Fibroblast of skin of scalp (primary cell): ENCODE measurements at places on chromosomes 7 and 10.

DNA sequence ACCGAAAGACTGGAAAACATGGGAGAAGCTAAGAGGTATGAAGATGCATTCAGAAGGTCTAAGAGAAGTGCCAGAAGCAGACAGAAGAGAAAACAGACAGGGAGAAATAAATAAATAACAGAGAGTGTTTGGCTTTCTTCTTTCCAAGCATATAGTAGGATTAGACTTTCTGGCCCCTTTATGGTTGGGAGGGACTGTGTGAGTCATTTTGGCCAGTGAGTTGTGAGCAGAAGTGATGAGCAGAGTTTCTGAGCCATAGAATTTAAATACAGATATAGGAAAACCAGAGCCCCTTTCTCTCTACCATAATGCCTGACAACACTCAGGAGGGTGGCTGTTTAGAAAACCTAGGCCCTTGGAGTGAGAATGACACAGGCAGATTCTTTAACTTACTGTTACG lies 171.0 kb downstream of the PPP1R17 start:
- DNase-seq, result no peak

DNA sequence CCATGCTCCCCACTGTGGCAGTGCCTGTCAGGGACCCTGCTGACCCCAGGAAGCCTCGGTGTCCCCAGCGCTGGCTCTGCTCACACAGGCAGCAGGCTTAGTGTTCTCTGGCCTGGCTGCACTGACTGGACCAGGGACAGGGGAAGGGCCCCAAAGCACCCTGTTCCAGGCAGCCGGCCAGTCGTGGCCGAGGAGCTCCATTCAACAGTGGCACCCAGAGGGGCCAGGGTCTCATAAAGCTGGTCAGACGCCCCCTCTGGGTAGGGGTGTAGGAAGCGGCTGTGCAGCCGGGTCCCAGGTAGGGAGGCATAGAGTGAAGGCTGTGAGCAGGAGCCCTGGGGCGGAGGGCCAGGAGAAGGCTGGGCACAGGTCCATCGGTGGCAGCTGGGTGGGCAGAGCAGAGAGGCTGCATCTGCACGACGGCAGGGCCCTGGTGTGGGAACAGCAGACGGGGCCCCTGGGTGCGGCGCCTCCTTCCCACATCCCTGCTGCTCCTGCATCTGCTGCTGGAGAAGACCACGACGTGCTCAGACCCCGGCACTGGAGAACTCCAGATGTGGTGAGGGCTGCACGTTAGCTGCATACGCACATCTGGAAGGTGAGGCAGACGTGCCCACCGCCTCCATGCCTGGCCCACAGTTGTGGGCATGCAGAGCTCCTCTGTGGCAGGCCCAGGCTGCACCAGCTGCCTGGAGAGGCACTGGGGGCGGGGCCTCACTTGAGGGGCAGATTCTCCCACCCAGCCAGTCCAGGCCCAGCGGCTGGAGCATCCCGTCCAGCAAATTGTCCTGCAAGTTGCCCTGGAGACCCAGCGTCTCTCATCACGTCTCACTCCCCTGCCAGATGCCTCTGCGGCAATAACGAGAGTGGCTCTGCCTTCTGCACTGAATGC lies 25.1 kb downstream of the MNX1 start:
- no peak for DNase-seq

GRCh38 chr7:50446542-50446960 lies 3.6 kb downstream of the FIGNL1 start:
- peak; percentile 44 for DNase-seq

DNA sequence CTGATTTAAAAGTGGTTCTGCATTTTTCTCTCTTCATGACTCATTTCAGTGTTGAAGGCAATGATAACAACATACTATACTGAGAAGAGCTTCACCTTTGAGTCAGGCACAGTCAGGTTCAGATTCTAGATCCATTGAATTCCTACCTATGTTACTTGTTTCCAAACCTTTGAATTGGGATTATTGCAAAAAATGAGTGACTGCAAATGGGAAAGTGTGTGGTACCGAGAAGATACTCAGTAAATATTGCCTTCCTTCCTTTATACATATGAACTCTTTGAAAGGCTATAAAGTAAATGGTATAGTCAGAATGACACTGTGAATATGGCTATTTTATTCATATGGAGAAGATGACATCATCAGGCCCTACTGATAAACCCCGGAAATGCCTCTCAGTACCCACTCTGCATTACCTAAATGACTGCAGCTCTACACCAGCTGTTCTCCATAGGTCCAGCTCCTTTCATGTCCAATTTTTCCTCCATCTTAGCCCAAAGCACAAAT lies 66.7 kb upstream of the FGL2 start:
- DNase-seq, result no peak

DNA sequence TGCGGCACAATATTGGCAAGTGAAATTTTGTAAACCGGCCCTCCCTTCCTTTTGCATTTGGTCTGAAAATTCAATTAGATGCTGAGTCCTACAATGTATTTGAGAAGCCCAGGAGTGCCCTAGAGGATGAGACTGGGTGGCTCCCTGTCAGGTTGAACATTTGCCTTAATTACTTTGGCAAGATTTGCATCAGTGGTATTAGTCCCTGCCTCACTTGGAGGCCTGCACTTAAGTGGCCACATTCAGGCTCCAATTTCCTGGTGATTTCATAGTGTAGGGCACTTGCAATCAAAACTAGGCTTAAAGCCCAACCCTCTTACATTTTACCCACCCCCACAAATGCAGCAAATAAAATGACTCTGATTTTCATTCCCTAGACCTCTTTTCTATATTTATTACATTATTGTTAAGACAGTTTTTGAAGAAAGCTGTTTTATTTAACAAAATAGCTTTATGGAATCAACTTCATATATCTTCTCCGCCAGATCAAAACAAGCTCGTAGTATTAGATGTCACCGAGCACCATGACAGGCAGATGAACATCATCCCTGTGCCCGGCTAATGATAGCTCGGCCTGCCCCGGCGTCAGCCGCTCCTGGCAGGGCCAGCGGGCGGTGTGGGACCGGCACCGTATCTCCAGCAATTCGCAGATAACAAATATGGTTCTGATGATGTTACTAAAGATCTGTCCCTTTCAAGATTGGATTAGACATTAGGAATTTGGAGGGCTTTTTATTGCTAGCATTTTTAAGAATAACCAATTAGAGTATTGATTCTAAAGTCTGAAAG lies 73.6 kb downstream of the EGFR start:
- no peak for DNase-seq

DNA sequence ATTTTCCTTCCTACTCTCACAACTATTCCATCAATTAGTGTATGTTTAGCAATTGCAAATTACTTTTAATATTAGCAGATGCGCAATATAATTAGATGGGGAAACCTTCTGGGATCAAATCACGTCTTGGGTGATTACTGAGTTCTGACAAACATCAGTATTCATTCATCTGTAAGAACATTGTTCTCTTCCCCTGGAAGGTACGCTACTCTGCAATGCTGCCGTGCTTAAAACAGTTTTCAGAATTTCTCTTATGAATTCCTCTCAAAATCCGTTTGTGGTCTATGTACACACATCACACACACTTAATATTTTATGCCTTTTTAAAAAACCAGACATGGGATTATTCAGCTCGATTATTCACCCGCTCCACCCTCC lies 237.5 kb upstream of the NEBL start:
- no peak for DNase-seq

GRCh38 chr7:40870108-40870507 lies 735.3 kb downstream of the SUGCT start:
- DNase-seq, result peak; percentile 64

DNA sequence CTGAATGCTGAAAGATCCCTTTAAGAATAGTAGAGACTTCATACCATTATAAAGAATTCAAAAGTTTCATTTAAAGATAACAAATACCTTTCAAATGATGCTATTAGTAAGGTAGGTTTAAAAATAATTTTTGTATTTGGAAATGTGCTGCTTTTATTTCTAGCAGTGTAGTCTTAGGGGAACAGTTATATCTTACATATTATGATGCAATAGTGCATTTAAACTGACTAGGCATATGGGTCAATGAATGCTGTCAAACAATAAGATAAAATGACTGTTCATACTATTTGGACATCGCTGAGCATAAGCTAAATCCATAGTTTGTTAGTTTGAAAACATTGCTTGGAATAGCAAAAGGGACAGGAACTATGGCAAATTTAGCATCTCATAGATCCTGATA lies 354.8 kb upstream of the SEMA3A start:
- DNase-seq, result no peak

- no peak for DNase-seq
Measured at GRCh38 chr10:131749767-131750142, 151.1 kb upstream of the PPP2R2D start.

- DNase-seq, result peak; percentile 97
Measured at GRCh38 chr7:100087055-100087750, 1.6 kb upstream of the COPS6 start.

- no peak for DNase-seq
Measured at GRCh38 chr10:92122941-92123450, 167.9 kb downstream of the CPEB3 start.

DNA sequence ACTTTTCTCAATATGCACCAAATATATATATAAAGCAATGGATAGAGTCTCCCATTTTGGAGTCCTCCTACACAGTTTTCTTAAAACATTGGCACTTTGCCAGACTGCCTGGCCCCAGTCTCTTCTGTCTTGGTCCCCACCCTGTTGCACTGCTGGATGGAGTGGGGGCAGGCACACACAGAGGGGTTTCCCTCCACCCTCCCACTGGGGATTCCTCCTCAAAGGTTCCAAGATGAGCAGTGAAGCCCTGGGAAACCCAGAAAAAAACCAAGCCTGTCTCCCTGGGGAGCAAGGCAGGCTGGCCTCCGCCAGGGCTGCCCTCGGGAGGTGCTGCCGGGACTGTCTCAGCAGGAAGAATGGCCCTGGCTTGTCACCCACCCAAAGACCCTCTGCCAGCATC lies 68.0 kb downstream of the SH3PXD2A start:
- no peak for DNase-seq

DNA sequence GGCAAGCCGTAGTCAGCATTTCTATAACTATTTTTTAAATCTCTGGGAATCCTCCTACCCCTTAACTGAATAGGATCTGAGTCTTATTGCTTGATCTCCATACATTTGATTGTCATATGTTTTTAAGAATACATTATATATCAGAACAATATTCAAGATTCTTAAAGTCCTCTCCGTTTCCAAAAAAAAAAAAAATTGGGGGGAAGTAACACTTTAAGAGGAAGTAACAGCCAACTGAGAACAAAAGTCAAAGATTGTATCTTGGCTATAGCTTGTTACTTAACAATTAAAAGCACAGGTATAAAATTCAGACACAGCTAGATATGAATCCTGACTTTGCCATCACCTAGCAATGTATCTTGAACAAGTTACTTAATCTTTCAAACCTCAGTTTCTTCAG lies 169.9 kb upstream of the ADO start:
- DNase-seq, result no peak

GRCh38 chr10:118216571-118217170 lies 125.5 kb downstream of the FAM204A start:
- DNase-seq, result no peak

DNA sequence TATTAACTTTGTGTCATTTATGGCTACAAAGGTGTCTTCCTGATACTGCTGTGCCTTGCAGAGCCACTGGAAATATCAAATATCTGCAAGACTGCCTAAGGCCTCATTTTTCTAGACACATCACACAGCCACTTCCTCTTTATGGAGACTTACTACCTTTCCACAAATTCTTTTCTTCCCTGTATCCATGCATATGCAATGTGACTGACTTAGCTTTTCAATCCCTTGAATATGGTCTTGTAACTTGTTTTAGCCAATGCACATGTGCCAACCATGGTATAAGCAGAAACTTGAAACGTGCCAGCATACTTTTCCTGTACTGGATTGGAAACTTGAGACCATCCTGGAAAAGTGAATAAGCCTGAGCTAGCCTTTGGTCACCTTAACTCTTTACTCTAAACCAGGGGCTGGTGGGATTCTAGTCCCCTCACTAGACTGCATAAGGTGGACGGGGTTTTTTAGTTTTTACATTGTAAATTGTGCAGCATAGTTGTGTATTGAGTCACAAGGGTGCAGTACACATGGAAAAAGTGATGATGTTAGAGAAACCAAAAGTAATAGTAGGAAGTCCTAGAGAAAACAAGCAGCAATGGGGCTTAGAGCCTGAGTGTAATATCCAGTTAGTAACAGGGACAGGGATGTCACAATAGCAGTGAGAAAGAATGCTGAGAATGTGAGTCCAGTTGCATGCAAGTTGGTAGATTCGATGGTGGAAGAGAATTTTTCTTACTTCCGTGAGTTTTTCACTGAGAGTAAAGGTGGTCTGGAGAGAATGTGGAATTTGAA lies 879.5 kb downstream of the SORCS1 start:
- peak; percentile 57 for DNase-seq

DNA sequence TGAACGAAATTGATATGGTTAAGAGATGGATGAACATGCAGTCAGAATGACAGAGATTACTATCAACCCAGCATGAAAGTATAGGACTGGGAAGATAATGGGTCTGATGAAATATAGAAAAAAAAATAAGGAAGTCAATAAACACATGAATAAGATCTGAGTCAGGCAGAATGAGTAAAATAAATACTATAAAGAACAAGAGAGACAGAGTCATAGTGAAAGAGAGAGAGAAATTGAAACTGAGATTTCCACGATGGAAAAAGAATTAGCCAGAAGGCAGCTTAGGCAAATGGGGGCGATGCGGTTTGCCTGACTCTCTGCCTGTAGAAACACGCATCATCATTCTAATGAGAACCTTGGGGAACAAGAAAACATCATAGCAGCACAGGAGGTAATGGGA lies 26.6 kb downstream of the SEMA3D start:
- DNase-seq, result peak; percentile 37

DNA sequence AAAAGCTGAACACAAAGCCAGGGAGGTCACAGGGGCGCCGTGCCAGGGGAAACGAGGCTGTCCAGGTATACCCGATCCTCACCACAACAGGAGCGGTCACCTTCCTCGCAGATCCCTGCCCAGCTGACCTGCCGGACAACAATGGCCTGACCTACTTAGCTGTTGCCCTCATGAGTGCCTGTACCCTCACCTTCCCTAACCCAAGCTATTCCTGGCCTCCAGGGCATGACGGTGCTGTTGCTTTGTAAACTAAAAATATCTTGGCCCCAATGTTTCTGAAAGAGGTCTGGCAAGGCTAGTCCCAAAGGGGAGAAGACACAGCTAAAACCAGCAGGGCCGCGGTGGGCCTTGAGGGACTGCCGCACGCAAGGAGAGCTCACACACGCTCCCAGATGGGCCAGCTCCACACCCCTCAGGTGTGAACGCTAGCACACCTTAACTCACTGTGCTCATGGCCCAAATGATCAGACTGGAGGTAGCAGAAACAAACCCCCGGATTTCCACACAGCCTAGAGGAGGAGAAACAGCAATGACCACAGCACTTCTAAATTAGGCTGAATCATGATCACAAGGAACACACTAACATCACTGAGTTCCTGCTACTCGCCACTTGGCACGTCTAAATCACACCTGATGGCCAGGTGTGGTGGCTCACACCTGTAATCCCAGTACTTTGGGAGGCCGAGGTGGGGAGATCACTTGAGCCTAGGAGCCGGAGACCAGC lies 66.3 kb upstream of the CYTH3 start:
- no peak for DNase-seq

- DNase-seq, result peak; percentile 80
Measured at GRCh38 chr7:151249732-151250072, 1.2 kb upstream of the SMARCD3 start.

DNA sequence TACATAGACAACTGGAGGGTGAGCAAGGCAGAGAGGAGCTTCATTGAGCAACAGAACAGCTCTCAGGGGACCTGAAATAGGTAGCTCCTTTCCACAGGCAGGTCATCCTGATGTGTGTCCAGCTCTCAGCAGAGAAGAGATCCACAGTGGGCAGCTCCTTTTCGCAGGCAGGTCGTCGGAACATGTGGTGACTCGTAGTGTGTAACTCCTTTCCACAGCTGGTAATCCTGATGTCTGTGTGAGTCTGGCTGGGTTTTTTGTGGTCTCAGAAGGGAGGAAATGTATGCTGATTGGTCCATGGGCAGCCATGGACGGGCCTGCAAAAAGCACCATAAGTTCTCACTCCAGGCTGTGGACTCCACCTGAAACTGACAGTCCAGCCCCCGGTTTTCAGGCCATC lies 24.4 kb upstream of the TES start:
- DNase-seq, result no peak
